ENCODE measurements at places on chromosomes 4 and X.
A peak's percentile ranks its signal among the peaks of the same experiment; 100 is the strongest.

GRCh38 chr4:7070729-7071511, 3.1 kb upstream of the GRPEL1 start:
- peak; percentile 27 for DNase-seq

DNA sequence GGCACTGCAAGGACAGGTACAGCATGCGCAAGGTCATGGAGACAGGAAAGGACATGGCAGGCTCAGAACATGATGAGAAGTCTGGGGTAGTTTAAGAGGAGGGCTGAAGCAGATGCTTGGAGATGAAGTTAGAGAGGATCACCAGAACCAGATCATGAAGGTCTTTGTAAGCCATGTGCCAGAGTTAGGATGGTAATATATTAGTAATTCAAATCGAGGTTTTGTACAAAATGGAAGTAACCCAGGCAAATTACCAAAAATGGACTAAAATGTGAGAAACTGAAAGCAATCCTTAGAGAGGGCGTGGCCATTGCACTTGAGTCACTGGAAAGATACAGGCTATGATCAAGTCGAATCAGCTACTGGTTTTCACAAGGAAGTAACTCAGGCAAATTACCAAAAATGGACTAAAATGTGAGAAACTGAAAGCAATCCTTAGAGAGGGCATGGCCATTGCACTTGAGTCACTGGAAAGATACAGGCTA, 13.5 kb downstream of the RXFP1 start:
- no peak for DNase-seq

GRCh38 chr4:36601864-36602495, 320.6 kb downstream of the DTHD1 start:
- no peak for DNase-seq

DNA sequence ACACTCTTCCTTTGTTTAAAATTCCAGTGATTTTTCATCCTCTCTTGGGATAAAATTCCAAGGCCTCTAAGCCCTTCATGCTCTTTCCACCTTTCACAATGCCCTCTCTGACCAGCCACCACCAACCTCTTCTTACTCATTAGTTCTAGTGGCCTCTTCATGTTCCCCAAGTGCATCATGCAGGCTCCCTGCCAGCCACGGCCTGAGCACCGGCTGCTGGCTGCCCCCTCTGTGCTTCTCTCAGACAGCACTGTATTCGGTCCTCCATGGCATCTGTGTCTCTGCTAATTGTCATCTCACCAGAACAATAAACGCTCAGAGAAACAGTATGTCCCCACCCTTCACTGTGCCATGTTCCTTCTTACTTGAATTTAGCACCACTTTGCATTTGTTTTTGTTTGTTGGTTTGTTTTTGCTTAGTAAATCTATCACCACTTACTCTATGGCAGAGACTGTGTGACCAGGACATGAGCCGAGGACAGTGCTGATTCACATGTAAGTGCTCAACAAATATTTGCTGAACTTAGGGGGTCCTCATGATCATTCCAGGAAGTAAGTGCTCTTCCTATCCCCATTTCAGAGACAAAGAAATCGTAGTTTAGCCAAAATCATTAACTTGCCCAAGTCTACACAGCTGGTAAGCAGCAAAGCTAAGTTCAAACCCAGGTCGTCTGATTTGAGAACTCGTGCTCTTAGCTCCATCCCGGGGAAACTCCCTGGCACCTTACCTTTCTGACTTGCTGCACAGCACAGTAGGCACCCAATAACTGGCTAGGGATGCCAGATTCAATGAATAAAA, 77.1 kb upstream of the UCP1 start:
- no peak for DNase-seq

- no peak for DNase-seq
Measured at GRCh38 chrX:15678339-15678738, 13.7 kb upstream of the CLTRN start.

GRCh38 chrX:108186811-108187210, 95.2 kb downstream of the ATG4A start:
- no peak for DNase-seq

GRCh38 chr4:128858879-128859671, 49.6 kb downstream of the JADE1 start:
- no peak for DNase-seq

- DNase-seq, result peak; percentile 96
Measured at GRCh38 chr4:107862658-107863057, 37.9 kb downstream of the SGMS2 start.

Measured in DMS153 (cell line).